ENCODE measurements at places on chromosomes 2 and 18.

GRCh38 chr2:173462892-173463840 is 108.5 kb downstream of the CDCA7 start:
- no peak for DNase-seq

- DNase-seq = no peak
These were observed 1.7 kb downstream of the RNU4ATAC start for GRCh38 chr2:121532347-121532766.

- DNase-seq = no peak
These were observed 228.6 kb upstream of the PXDN start for GRCh38 chr2:1972948-1973347.

DNA sequence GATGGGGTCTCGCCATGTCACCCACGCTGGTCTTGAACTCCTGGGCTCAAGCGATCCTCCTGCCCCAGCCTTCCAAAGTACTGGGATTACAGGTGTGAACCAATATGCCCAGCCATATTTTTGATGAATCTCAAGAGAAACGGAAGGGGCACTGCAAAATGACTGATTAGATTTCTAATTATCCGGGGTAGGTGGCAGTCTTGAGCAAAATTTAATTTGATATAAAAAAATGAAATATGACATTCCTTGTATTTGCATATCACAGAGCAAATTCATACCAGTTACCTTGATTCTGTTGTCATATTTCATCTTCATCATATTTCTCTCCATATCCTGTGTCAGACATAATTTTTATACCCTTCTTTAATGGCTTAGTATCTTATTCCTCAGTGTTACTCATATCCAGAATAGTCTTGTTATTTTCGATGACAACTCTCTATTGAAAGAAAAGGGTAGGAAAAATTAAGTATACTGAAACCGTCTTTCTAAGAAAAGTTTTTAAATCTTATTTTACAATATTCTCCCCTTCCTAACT is 30.0 kb upstream of the RTN4 start:
- no peak for DNase-seq

GRCh38 chr18:13372531-13372951 is 154.0 kb downstream of the LDLRAD4 start:
- no peak for DNase-seq

DNA sequence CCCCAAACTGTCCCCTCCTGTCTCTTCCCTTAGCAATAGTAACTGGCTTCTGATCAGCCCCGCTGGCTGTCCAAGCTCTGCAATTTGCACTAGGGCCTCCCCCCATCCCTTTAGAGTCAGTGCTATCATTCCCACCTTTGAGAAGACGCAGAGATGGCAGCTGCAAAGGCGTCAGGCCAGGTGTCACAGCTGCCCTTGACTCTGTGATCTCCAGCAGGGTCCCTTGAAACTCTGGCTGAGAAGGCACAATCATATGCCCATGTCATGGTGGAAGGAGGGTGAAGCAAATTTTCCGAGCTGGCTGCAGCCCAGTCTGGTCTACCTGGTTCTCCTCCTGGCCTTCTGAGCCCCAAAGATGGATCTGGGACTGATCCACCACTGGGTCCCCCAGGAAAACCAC is 49.2 kb upstream of the TEX51 start:
- no peak for DNase-seq
